ENCODE measurements at places on chromosomes 16 and 17.
A peak's percentile ranks its signal among the peaks of the same experiment; 100 is the strongest.

DNA sequence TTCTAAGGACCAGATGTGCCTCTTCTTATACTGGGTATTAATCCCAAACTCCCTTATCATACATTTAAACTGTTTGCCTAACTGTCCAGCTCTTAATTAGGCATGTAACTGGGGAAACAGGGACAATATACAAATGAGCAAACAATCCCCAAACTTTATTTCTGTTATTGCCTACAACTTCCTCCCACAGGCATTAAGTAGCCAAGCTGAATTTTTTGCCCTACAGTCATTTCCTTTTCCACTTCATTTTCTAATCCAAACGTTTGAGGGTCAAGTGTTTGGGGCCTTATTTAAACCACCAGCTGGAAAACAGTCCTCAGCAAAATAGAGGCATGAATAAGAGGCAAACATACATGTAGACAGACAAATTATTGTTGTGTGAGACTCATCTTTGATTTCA, 77.4 kb upstream of the CCL2 start:
- DNase-seq: peak; percentile 26

- no peak for DNase-seq
These were observed 19.9 kb downstream of the TEX14 start for GRCh38 chr17:58671969-58672368.

GRCh38 chr16:64392456-64392855, 729.4 kb downstream of the CDH11 start:
- DNase-seq: no peak

DNA sequence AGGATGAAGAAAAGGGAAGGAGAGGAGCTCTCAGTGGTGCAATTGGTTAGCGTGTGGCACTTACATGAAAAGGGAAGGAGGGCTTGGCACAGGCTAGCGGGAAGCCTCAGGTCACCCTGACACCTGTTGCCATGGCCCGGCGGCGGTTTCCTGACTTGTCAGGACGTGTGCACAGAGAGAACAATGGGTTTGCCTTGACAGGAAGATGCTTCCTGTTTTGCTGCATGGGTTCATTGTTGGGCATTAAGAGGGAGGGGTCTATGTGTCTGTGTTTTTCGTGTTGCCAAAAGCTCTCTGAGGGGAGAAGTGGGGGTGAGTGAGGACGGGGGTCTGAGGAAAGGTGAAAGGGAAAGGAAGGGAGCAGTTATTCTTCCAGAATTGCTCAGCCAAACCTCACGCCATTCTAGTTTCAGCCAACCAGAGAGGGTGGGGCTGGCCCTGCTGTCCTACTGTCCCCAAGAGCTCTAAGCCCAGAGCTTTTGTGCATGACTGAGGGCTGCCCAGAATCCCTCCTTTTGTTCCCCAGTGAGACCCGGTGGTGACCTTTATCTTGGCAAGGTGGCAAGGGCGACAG, 17.1 kb upstream of the CCR7 start:
- no peak for DNase-seq

GRCh38 chr17:82222816-82223215, 6.0 kb upstream of the SLC16A3 start:
- no peak for DNase-seq

DNA sequence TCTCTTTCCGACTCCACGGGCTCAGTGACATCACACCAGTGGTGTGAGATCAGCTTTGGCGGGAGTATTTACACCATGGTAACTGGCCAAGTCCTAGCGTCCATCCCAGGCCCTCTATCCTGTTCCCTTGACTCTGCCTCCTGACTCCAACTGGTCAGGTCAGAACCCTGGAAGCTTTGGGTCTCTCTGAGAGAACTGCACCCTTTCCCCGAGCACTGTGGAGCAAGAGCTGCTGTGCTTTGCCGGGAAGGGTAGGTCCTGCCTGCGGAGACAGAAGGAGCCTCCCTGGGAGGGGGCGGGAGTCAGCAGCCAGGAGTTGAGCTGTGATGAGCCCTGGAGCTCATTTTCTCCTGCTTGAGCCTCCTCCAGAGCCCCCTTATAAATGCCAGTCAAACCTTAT, 212.1 kb upstream of the TNRC6C start:
- no peak for DNase-seq

DNA sequence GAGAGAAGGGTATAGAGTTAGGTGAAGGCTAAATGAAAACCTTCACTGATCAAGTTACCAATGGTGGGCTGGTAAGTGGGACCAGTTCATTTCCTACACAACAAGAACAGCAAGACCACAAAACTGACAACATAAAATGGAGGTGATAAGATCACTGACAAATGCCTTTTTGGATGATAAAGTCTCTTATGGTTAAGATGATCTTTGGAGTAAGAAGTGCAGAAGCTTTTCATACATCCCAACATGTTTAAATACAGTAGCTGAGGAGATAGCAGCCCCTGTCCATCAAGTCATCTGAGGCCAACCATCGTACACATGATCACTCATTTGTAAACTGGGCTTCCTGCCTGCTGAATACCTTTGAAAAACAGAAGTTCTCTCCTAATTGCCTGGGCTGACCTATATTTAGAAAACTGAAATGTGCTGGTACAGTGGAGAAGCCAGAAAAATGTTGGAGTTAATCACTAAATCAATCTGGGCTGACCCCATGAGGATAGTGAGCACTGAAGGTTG, 259.0 kb upstream of the ZFHX3 start:
- no peak for DNase-seq

Data from inflammatory macrophage treated with lipopolysaccharide for 1 hour (primary cell).